Upper lobe of right lung (tissue), 1 donor: ENCODE measurements at places on chromosomes 2 and 18.
A peak's percentile ranks its signal among the peaks of the same experiment; 100 is the strongest.

DNA sequence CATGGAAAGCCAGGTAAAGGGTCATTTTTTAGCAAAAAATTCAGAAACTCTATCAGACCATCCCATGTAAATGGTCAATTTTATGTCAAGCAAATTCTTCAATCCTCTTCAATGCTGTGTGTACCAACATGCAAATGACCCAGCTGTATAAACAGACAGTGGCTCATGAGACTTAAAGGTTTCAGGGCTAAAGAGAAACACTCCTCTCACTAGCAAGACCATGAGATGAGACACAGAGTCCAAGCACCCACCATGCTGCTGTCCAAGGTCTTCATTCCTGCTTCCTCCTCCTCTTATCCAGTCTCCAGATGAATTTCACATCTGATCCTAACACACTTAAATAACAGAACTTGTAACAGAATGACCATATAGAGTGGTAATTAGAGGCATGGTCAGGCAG is 30.8 kb upstream of the ONECUT2 start:
- DNase-seq = no peak

DNA sequence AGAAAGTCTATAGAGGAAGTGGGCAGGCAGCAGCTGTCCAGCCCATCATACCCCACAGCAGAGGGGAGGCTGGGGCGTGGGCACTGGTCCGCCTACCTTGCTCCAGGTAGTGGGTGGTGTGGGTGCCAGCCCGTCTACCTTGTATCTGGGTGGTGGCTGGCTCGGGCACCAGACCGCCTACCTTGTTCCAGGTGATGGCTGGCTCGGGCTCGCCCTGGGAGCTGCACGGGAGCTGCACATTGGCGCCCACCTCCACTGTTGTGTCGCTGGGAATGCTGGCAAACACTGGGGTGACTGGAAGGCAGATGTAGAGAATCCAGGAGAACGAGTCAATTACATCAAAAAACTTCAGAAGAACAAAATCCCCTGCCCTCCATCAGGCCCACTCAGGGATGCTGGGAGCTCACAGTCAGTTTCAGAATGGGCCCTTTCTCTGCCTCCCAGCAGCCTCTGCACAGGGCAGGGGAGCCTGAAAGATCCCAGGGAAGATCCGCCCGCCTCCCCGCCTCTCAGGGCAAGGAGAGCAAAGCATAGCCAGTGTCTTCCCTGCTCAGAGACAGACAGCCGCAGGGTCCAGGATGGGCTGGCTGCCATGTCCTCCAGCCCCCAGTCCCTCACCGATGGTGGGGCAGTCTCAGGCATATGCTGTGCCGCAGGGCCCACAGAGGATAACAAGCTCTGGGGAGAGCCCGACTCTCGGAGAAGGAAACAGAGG is 82.3 kb downstream of the PXDN start:
- no peak for DNase-seq

DNA sequence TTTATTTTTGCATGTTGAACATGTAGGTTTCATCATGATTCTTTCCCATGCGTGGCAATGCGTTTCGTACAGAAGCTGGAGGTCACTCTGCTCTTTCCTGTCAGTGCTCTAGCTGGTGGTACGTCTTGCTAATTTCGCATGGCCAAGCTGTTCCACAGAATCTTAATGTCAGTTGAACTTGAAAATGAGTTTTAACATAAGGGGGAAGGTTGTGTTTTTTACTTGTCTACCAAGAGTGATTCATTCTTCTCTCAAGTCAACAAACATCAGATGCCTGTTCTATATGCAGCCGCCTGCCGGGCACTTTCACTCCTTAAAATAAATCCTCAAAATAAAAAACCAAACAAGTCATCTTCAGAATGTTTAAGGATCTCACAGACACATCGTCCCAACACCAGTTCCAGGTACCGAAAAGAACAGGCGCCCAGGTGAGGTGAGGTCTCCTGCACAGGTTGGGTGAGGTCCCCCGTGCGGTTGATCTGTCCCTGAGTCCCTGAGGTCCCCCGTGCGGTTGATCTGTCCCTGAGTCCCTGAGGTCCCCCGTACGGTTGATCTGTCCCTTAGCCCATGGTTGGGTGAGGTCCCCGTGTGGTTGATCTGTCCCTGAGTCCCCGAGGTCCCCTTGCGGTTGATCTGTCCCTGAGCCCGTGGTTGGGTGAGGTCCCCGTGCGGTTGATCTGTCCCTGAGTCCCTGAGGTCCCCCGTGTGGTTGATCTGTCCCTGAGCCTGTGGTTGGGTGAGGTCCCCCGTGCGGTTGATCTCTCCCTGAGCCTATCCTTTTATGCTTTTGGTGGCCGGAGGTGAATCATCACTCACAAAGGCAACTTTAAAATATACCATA is 57.0 kb upstream of the KCNG2 start:
- DNase-seq = peak; percentile 40

- DNase-seq = no peak
Measured at GRCh38 chr2:230781130-230781797, 68.6 kb downstream of the CAB39 start.

GRCh38 chr2:129240061-129240460 is 739.4 kb upstream of the RAB6C start:
- no peak for DNase-seq

DNA sequence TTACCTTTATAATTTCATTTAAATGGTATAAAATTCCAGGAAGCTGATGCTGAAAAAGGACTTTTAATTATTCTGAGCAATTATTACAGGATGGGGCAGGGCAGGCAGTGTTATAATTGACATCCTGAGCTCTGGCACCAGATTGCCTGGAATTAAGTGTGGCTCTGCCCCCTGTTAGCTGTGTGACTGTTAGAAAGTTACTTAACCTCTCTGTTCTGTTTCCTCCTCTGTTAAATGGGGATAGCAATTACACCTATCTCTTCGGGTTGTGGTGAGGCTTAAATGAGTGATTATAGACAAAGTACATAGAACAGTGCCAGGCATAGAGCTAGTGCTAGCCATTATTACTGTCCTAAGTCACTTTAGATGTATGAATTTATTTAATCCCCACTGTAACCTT is 327.3 kb downstream of the SMAD2 start:
- DNase-seq = no peak

GRCh38 chr2:228067309-228067708 is 114.2 kb downstream of the SPHKAP start:
- DNase-seq = no peak

DNA sequence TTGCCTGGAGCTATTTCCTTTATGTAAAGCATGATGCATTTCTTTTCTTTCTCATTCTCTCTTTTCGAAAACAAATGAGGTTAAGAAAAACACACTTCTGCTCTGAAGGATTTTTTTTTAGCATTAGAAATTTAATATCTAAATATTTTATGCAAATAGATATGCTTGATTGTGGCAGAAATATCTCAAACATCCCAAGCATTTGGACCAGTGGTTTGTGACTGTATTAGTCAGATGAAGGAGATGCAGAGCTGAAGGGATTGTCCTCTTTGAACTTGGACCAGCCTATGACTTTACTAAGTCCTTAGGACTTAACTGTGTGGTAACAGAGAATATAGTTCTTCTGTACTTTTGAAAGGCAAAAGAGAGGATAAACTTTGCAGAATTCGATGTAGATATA is 335.9 kb upstream of the NT5C1B start:
- no peak for DNase-seq

GRCh38 chr2:121944072-121944831 is 188.8 kb downstream of the TSN start:
- no peak for DNase-seq
